ENCODE measurements at places on chromosomes 6 and 20. TPM values are rescaled to one million over a fixed set of nuclear protein-coding genes. Genes with fewer than 3 reads are reported as not detected.

DNA sequence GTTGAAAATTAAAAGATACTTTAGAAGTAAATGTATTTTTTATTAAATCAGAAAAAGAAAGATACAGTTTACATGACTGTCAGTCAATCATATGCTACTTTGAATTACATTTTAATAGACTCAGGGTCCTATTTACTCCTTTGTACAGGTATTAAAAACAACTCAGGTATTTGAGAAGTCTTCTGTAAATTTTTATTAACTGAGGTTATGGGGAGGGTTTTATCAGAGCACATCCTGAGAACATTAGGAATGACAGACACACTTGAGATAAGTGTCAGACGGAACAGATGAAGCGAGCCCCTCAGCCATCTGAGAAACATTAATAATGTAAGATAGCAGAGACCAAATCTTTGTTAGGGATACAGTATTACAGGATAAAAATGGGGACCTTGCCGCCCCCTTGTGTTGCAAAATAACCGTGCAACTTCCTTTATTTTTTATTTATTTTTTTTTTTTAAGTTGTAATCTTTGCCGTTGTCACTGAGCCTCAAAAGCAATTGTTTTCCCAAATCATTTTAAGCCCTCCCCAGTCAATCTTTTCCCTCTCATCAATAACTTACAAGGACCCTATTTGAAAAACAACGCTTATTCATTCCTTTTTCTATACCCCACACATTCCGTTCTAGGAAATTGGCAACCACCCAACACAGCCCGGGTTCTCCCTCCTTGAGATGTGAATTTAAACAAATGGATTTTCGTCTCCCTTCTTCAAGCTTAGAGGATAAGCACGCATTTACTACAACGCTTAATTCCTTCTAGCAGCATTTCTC is 126.7 kb downstream of the BCAS1 start:
- peak; percentile 69 for DNase-seq

GRCh38 chr6:7087066-7087465 is 20.7 kb upstream of the RREB1 start:
- DNase-seq: no peak

DNA sequence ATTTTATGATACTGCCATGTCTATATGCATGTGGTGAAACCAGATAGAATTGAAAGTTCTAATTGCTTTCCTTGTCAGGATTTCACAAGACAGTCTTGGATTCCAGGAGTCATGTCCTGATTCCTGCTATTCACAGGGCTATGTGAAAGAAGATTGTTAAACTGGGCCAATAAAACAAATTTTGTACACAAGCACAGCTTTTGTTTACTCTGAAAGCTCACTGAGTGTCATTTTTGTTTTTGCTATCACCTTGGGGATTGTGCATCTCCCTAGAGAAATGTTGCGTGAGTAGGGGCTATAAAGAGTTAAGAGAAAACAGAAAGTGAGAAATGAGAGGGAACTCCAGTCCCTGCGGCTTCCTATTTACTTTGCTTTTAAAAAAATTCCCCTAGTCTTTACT is 627.5 kb downstream of the PKHD1 start:
- DNase-seq: no peak

MCHR2 gene
- not detected for total RNA-seq

- DNase-seq: no peak
These were observed 213.7 kb downstream of the HTR1B start for GRCh38 chr6:77249560-77249959.

DNA sequence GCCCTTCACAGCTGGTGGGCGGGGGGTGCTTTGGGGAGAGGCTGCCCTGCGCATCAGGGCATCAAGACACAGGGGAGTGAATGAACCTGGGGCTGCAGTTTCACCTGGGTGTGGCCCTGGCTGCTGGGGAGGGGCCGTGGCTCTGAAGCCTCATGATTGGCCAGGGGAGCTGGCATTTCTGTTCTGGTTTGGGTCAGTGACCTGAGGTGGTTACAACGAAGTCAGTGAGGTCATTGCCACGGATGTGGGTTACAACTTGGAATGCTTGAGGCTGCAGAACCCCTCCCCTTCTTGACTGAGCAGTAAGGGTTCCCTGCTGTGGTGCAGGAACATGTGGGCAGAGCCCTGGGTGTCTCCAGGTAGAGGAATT is 3.0 kb downstream of the TCEA2 start:
- peak; percentile 89 for DNase-seq

DNA sequence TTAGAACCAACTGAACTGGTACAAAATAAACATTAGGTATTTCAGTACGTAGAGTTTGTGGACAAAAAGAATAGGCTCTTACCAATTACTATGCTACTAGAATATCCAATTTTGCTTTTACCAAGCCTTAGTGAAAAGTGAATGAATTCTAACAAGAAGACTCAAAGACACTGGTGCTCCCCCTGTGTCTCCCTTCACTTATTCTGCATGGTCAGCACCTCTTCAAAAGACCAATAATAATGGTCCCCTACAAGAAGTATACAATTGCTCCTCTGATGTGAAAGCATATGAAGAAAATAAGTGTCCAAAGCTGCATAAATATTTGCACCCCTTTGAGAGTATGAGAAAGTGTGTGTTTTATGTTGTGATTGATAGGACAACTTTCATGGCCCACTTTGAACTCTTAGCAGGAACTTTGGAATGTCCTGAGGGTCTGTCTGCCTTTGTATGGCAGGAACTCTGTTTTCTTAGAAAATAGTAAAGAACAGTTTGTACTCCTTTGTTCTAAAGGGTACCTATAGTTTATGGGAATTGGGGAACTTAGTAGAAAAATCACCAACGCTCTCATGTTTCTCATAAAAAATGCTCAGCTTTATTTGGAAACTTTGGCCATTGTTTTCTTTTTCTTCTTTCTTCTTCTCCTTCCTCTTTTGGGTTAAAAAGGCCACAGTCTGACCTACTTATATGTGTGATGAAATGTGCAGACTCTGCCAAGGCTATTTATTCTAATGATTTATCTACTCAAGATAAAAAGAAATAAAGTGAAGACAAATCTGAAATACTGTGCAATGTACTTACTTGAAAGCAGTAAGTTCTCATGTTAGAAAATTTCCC is 352.4 kb downstream of the LAMA2 start:
- no peak for DNase-seq

DNA sequence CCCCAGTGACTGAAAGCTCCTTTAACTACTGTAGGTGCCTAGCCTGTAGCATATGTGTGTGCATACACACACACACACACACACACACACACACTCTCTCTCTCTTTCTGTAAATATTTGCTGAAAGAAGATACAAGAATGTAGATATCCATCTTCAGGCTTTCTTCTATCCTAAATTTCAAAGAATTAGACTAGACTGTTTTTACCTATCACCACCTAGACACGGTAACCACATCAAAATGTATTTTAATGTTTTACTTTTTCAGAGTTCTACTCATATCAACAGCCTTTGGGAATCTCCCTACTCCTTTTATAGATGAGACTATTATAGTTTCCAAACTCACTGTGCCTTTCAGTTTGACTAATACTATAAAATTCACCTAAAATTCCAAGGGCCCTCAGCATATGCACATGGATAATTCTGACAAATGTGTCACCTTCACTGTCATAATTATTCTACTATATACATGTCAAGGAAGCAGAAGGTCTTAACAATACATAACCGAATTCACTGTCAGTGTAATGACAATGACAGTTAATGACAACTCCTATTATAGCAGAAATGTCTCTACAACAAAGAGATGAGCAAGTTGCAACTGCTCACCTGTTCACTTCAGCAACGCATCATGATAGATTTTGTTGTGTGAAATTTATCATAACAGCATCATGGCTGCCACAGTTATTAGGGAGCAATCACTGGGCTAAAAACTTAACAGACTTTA is 236.5 kb downstream of the GMPR start:
- DNase-seq: no peak

ATP6V1G2 gene
- total RNA-seq: 0.86 TPM

- DNase-seq: no peak
These were observed 38.4 kb downstream of the LRRC1 start for GRCh38 chr6:53833155-53833554.

GRCh38 chr20:21509597-21510371 is 4.1 kb downstream of the NKX2-2 start:
- no peak for DNase-seq

GRCh38 chr20:50627747-50628146 is 63.6 kb downstream of the RIPOR3 start:
- no peak for DNase-seq

GRCh38 chr6:163008626-163009025 is 280.9 kb downstream of the PACRG start:
- DNase-seq: no peak

GRCh38 chr6:121436960-121437850 is 1.8 kb downstream of the GJA1 start:
- peak; percentile 20 for DNase-seq

GRCh38 chr20:62989201-62989601 is 17.6 kb downstream of the BHLHE23 start:
- DNase-seq: peak; percentile 67

GRCh38 chr6:53282234-53282633 is 66.5 kb downstream of the ELOVL5 start:
- no peak for DNase-seq

DNA sequence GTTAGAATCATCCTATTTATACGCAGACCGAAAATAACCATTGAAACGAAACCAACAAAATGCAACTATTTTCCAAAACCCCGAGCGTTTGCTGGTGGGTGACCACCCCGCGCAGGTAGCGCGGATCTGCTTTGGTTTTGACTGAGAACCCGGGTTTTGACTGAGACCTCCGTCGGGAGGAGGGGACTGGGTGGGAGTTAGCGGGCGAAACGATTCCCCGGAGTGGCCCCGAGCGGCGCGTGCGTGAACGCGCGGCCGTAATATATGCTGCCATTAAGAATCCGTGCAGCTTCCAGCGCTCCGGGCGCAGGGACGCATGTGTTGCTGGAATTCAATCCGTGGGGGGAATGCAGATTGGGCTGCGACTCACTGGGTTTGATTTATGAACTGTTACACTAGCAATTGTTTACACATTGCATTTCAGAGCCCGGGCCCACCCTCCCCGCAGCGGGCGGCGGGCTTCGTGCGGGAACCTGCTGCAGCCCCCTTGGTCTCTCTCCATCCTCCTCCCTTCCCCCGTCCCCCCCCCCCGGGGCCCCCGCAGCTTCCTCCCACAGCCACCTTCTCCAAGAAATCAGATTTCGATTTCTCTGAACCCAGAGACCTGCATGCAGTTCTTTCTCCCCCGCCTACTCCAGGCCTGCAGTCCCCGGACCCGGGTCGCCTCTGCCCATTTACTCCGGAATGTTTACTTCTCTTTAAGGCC is 9.9 kb downstream of the NRN1 start:
- DNase-seq: peak; percentile 36

- DNase-seq: no peak
These were observed 12.5 kb downstream of the ATRN start for GRCh38 chr20:3483309-3483708.

FAM184A gene
- total RNA-seq: 3.2 TPM

GRCh38 chr20:36275441-36276189 is 30.5 kb upstream of the DLGAP4 start:
- DNase-seq: no peak

- DNase-seq: no peak
These were observed 257.5 kb upstream of the PMEPA1 start for GRCh38 chr20:57967364-57967763.

NTSR1 gene
- total RNA-seq: not detected

GRCh38 chr20:32440758-32441078 is 82.6 kb downstream of the ASXL1 start:
- no peak for DNase-seq

DNA sequence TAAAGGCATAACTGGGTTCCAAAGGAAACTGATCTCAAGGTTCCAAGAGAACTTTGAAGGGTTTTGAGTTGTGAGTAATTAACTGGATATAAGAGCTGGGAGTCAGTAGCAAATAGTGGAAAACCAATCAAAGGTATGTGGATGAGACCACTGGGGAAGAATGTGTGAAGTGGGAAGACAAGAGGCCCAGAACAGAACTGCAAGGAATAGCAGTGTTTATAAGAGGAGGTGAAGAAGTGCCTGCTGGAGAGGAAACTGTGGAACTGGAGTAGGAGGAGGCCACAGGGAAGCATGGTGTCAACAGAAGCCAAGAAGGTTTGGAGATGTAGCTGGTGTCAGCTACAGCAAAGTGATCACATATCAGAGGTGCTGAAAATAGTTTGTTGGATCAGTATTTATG is 18.7 kb upstream of the HDAC2 start:
- DNase-seq: no peak

DNA sequence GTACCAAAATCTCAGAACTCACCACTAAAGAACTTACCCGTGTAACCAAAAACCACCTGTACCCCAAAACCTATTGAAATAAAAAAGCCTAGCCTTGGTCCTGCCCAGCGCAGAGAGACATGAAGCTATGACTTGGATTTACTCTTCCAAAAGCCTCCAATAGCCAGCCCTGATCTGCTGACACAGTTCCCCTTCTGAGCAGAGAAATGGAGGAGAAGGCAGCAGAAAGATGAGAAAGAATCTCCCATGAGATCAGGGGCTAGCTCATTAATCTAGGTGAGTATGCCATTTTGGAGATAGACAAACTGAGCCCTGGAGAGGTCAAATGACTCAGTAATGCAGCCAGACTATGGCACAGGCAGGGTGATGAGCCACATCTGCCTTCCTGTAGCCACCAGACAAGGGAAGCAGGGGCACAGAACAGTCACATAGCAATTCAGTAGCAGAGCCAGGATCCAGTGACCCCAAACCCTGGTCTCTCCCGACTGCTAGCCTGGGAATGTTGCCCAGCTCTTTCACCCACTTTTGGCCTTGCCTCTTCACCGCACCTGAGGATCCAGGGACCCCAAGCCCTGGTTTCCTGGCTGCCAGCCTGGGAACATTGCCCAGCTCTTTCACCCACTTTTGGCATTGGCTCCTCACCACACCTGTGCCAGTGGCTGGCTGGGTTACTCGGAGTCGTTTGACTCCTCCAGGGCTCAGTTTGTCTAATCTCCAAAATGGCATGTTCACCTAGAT is 7.2 kb upstream of the SDCBP2 start:
- peak; percentile 49 for DNase-seq

RPS6KA2 gene
- total RNA-seq: 5.8 TPM

CYP39A1 gene
- total RNA-seq: not detected

- no peak for DNase-seq
These were observed 118.8 kb upstream of the ARID1B start for GRCh38 chr6:156658186-156658965.

DNA sequence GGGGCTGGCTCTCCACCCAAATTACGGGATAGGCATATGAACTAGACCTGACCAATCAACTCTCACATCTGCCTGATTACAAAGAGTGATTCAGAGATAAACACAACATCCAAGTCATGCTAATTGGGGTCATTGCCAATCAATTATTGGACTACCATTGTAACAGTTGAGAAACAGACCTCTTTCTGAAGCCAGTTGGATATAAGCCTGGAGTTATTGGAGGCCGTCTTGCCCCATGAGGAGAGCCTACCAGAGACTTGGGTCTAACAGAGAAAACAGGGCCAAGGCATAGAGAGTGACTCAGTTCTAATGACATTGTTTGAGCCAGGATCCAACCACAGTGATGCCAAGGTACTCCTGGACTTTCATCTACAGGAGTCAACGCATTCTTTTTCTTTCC is 39.4 kb upstream of the HIVEP2 start:
- DNase-seq: no peak

SLC22A1 gene
- total RNA-seq: 0.31 TPM

DNA sequence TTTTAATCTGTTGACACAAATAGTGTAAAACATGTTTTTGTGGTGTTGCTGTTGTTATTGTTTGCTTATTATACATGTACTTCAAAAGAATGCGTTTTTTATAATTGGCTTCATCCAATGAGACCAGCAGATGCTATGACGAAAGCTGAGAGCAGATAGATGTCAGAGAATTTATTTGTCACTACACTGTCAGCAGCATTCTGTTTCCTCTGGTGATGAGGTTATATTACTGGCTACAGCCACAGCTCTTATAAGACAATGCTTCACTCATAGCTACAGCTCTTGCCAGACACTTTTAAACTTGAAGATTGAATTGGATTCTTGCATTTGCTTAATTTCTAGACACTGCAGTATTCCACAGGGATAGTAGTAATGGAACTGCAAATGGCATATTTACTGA is 860.5 kb downstream of the TBC1D32 start:
- no peak for DNase-seq

Measured in activated CD8-positive, alpha-beta T cell treated with anti-CD3 and anti-CD28 coated beads for 36 hours (primary cell).